ENCODE measurements at places on chromosomes 11 and 22. TPM values are rescaled to one million over a fixed set of nuclear protein-coding genes. Genes with fewer than 3 reads are reported as not detected.

The P4HA3 gene
- total RNA-seq: not detected

The BCO2 gene
- 76.4 TPM for total RNA-seq

DNA sequence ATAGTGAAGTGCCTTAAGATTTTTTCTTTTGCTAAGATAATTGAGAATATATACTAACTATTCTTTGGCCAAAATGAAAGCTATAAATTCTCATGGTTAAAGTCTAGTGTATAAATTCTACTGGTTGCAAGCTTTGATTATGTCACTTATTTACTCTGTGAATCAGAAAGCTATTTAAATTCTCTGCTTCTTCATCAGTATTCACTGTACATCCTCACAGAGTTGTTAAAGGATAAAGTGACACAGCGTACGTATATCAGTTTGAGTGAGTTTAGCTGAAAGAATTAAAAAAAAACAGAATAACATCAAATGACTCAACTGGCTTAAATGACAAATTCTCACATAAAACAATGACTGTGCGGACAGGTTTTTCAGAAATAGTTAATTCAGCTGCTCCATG lies 453.1 kb downstream of the NELL1 start:
- no peaks in the 10 kb centered on the region for H3K36me3 ChIP-seq
- no peak for DNase-seq
- H3K4me3 ChIP-seq: no peak overlapping the region
- no peaks in the 10 kb centered on the region for H3K27me3 ChIP-seq

DNA sequence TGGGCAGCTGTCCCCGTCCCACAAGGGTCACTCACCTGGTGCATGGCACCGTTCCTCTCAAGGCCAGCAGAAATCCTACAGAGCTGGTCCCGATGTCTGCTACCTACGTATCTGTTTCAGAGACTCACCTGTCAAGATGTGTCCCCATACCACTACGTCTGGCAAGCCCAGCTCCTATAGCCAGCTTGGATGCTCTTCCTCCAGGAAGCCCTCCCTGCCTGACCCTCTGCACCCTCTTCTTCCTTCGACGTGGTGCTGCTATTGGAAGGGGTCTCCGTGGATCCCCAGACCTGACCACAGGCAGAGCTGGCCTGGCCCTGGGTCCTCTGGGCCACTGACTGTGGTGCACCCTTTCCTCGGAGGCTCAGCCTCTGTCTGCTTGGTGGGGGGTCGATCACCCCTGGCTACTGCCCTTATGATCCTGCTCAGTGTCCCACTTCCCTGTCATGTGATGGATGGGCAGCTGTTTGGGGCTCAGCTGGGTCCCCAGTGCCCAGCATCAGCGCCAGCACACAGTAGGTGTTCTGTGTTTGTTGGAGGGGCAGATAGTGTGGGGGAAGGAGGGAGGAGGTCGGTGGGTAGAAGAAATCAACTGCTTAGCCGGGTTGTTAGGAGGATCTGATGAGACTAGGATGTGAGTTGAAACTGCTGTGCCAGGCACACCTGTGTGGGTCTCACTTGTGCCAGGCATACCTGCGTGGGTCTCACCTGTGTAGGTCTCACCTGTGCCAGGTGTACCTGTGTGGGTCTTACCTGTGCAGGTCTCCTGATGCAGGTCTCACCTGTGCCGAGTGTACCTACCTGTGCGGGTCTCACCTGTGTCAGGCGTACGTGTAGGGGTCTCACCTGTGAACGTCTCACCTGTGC lies 21.7 kb upstream of the ARHGAP8 start:
- H3K4me1 ChIP-seq: no peaks in the 10 kb centered on the region
- peak; percentile 20 for DNase-seq
- no peak overlapping the region for H3K4me3 ChIP-seq
- H3K27ac ChIP-seq: no peak overlapping the region

GRCh38 chr22:23692598-23693291 lies 1.9 kb downstream of the RGL4 start:
- peaks cover 21% of the 10 kb centered on the region for H3K36me3 ChIP-seq
- no peak for DNase-seq
- H3K4me3 ChIP-seq: no peak overlapping the region
- H3K27ac ChIP-seq: no peak overlapping the region

- no peak within 1 kb of the TSS for H3K4me3 ChIP-seq
- no peak for DNase-seq
- H3K27me3 ChIP-seq: peaks cover 53% of the 10 kb centered on the region
- no peak within 1 kb of the TSS for H3K27ac ChIP-seq
- H3K4me1 ChIP-seq: no peaks in the 10 kb centered on the region
- H3K36me3 ChIP-seq: no peaks in the 10 kb centered on the region
Measured at GRCh38 chr11:22337596-22338485, at the start of gene SLC17A6. Gene SLC17A6, plus strand, starts transcription at chr11:22338381. Its CDS starts 153 bp downstream, at chr11:22338534.

DNA sequence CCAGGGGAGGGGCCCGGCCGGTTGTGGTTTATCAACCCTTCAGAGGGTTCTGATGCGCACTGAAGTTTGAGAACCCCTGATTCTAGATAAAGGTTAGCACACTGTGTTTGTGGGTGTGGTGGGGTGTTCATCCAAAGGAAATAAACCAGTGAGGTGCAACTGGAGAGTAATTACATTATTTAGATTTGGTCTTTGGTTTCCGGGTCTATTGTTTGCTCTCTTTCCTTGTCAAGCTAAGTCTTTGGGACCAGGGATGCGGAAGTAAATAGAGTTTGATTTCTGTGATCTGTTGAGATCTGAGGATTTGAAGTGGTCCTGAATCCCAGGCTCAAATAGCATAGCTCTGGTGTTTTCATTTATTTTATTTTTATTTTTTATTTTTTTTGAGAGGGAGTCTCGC lies 50.5 kb upstream of the CLMP start:
- no peak overlapping the region for H3K4me3 ChIP-seq
- no peak for DNase-seq
- no peak overlapping the region for H3K27ac ChIP-seq
- H3K36me3 ChIP-seq: no peaks in the 10 kb centered on the region
- no peaks in the 10 kb centered on the region for H3K4me1 ChIP-seq

GRCh38 chr11:77068457-77069335 lies 1.9 kb downstream of the CAPN5 start:
- H3K36me3 ChIP-seq: no peaks in the 10 kb centered on the region
- H3K4me1 ChIP-seq: peaks cover 28% of the 10 kb centered on the region
- no peaks in the 10 kb centered on the region for H3K27me3 ChIP-seq
- H3K4me3 ChIP-seq: no peak overlapping the region

- no peak for DNase-seq
- H3K27me3 ChIP-seq: no peaks in the 10 kb centered on the region
- H3K4me3 ChIP-seq: no peak overlapping the region
Measured at GRCh38 chr22:28950617-28951411, 67.4 kb downstream of the ZNRF3 start.

DNA sequence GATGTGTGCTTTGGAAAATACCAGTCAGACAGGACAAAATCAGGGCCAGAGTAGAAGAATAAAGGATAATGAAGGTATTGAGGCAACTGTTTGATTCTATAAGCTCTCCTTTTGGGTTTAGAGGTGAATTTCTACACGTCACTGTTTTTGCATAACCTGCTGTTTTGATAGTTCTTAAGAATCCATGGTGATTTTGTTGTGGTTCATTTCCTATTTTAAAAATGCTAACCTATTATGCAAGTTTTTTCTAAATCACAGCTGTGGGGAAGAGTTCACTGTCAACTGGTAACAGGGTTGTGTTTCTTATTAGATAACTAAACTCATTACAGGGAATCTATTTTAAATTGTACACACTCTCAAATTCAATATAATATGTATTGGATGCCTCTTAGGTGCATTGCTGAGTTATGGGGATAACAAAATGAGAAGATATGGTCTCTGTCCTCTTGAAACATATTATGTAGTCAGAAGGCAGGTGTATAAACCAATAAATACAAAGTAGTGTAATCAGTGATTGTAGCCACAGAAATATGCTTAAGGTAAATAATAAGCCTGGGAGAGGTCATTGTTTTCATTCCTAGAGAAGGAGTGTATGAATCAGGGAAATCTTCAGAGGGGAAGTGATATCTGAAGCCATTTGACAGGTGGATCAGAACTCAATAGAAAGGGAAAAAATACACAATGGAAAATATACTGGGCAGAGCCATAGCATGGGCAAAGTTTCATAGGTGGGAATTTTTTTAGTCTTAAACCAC lies 192.5 kb downstream of the FAT3 start:
- H3K36me3 ChIP-seq: no peaks in the 10 kb centered on the region
- no peak overlapping the region for H3K4me3 ChIP-seq
- no peak for DNase-seq
- H3K27ac ChIP-seq: no peak overlapping the region
- no peaks in the 10 kb centered on the region for H3K4me1 ChIP-seq

All from heart left ventricle (tissue), 16 donors.